Activated naive CD4-positive, alpha-beta T cell treated with anti-CD3 and anti-CD28 coated beads, Interleukin-2, amount 50 U/mL, for 16 hours (primary cell): ENCODE measurements at places on chromosomes 16 and 17.

GRCh38 chr16:68074850-68075555 is 10.2 kb upstream of the NFATC3 start:
- no peak for DNase-seq

- no peak for DNase-seq
Observed at GRCh38 chr17:54009502-54009901, 186.8 kb downstream of the KIF2B start.

DNA sequence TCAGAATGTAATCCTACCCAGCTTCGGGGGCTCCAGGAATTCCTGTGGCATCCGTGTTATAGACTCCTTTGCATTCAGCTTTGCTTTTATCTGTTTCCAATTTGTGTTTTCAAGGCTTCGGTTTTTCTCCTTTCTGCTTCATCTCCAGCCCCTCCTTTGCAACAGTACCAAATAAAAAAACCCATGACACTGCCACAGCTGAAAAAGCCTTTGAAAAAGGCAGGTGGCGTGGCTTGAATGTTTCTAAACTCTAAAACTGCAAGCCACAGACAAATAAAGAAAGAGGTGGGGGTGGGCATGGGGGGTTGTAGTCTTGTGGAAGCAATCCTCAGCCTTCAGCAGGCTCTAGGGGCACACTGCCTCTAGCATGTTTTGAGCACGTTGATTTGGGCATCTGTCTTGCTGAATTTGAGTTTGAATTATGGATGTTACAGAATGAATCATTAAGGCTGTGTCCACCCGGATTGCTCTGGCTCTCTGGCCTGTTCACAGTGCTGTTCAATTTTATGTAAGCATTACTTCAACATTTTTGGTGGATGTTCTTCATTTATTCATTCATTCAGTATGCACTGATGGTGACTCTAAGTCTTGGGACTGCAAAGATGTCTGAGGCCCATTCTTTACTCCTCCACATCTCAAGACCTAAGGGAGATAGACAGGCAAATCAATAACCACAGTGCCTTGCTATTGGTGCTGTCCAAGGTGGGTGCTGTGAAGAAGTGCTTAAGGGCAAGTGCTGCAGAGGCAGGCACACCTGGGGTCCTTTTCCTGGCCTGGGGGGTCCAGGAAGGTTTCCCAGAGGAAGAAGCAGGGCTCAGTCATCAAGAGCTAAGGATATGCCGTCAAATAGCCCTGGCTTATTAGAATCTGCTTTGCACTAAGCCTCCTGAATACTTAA is 77.4 kb downstream of the CDH13 start:
- DNase-seq = no peak

GRCh38 chr17:46270032-46270431 is 24.9 kb upstream of the LRRC37A start:
- DNase-seq = no peak

GRCh38 chr16:67105881-67106280 is 3.9 kb upstream of the PHAF1 start:
- no peak for DNase-seq

- no peak for DNase-seq
Observed at GRCh38 chr17:74872313-74873036, at the start of gene FDXR. TSS of gene FDXR (minus strand) at chr17:74872994. CDS start at chr17:74872944, 50 bp downstream.

- DNase-seq = no peak
Observed at GRCh38 chr17:73139296-73139695, 25.5 kb upstream of the SSTR2 start.

- no peak for DNase-seq
Observed at GRCh38 chr16:4388271-4389021, 16.8 kb downstream of the VASN start.

DNA sequence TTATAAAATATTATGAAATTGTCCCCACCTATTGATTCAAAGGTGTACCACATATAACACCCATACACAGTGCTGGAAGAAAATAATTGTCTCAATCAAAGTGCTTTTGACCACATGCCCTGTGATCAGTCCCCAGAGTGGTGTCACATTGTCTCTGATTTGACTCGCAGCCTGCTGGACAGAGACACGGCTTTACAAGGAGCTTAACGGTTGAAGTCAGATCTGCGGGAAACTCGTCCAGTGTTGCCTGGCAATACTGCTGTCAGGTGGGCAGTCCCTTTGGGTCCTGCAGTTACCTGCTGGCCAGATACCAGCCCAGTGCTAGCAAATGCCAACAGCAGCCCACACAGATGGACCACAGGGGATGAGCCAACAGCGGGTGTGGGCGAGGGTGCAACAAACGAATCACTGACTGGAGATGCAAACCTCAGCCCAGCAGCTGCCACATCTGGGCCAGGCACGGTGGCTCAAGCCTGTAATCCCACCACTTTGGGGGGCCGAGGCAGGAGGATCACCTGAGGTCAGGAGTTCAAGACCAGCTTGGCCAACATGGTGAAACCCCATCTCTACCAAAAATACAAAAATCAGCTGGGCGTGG is 26.2 kb upstream of the SSTR2 start:
- no peak for DNase-seq
